ENCODE measurements at places on chromosomes 13 and 19.

DNA sequence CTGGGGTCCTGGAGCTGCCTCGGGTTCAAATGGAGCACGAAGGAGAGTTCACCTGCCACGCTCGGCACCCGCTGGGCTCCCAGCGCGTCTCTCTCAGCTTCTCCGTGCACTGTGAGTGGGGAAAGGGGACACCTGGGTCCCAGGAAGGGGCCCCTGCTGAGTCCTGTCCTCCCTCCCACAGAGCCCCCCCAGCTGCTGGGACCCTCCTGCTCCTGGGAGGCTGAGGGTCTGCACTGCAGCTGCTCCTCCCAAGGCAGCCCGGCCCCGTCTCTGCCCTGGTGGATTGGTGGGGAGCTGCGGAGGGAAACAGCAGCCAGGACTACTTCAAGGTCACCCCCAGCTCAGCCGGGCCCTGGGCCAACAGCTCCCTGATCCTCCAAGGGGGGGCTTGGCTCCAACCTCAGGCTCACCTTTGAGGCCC, 11.0 kb upstream of the SIGLEC11 start:
- no peak for DNase-seq

DNA sequence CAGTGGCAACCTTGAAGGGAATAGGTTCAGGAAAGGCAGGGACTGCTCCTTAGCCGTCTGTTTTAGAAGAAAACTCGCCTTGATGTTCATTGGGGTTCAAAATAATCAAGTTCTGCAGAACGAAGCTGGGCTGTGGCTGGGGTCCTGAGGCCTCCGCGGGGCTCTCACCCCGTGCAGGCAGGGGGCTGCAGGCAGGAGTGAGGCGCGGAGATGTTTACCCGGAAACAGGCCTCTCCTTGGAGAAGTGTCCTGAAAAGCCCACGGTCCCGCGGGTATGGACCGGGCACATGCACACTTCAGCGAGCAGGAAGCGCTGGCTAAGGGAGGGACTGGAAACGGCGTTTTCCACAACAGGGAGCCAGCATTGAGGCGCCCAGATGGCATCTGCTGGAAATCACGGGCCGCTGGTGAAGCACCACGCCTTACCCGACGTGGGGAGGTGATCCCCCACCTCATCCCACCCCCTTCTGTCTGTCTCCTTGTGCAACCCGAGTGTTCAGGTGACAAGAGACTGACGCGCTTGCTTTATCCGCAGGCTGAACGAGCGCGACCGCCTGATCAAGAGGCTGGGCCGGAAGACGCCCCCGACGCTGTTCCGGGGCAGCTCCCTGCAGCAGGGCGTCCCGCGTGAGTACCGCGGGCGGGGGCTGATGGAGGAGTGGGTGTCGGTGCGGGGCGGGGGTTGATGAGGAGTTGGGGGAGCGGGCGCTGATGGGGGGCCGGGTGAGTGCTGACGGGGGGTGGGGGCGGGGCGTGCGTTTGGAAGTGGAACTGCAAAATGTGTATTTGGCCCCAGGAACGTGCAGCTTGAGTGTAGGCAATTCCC, 39.6 kb downstream of the SHISA2 start:
- DNase-seq = no peak

- DNase-seq = no peak
These were observed 659 bp downstream of the ERF start for GRCh38 chr19:42254089-42254849.

- no peak for DNase-seq
These were observed 48.6 kb upstream of the UBE2L5 start for GRCh38 chr13:30373727-30374126.

GRCh38 chr13:93230261-93230855, 3.8 kb downstream of the GPC6 start:
- DNase-seq = no peak

- DNase-seq = peak; percentile 2
These were observed 194.4 kb downstream of the GGACT start for GRCh38 chr13:100394005-100394695.

DNA sequence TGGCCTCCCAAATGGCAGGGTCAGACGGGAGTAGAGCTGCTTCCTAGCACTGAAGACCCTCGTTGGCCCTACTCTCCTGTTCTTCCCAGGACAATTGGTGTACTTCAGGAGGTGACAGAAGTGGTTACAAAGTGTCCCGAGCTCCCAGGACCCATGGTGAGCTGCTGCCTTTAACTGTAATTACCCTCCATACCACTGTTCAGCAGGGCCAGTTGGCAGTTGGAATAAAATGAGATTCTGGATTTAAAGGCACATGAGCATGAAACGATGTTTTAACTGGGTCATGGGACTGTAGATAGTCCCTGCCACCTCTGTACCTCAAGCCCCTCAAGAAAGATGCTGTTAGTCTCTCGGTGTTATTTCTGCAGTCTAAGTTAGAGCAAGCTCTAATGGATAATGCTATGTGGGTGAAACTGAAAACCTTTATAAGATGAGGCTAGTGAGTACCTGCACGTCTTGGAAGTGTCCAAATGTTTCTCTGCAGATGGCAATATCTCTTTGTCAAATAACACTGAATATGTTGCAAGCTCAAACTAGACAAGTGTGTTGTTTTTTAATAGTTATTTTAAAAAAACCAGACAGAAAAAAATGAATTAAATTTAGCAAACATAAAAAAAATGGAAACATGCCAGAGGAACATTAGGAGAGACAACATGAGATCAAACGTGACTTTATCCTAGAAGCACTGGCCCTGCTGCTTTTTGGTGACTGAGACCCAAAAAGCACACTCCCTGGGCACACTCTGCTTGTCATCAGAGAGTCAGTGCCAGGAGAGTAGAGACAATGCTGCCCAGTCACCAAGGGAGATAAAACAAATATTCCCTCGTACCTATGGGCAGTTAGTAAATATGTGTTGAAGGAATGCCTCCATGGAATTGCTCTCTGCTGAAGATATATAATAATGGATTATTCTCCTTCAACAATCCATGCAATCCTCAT, 266.3 kb downstream of the LMO7 start:
- no peak for DNase-seq

Data from GM18507 (cell line).